ENCODE measurements at places on chromosomes 1 and 21. TPM values are rescaled to one million over a fixed set of nuclear protein-coding genes. Genes with fewer than 3 reads are reported as not detected.

Gene LAMB3
- 147 TPM for total RNA-seq

Gene C1QA
- total RNA-seq, result 49.2 TPM

Gene DPT
- 122 TPM for total RNA-seq

Gene KCNQ4
- total RNA-seq, result 3.1 TPM

Gene VWA5B1
- not detected for total RNA-seq

Gene NBPF20
- total RNA-seq, result 1.5 TPM

Gene SELENBP1
- total RNA-seq, result 2,933 TPM

Gene SPRR4
- not detected for total RNA-seq

Gene OVAAL
- total RNA-seq, result 0.41 TPM

Gene GCSAML
- total RNA-seq, result 0.32 TPM

Gene DNAJC28
- total RNA-seq, result not detected

Gene HAO2
- total RNA-seq, result not detected

Gene KRTCAP2
- total RNA-seq, result 106 TPM

Gene KCNJ9
- total RNA-seq, result not detected

Gene TRPM2
- 2.9 TPM for total RNA-seq

Gene MARK1
- 6.0 TPM for total RNA-seq

Gene CR1L
- total RNA-seq, result not detected

Gene TARBP1
- total RNA-seq, result 19.9 TPM

Gene KCNK1
- total RNA-seq, result 1.2 TPM

Gene FCRL1
- total RNA-seq, result 6.4 TPM

Gene FCAMR
- 0.37 TPM for total RNA-seq

Gene KCNJ6
- total RNA-seq, result not detected

Gene AGBL4
- total RNA-seq, result not detected

Gene PDE9A
- 384 TPM for total RNA-seq

Gene FAM72C
- not detected for total RNA-seq

Gene LCE2C
- total RNA-seq, result not detected

Gene CR2
- total RNA-seq, result not detected

Gene SYTL1
- total RNA-seq, result 9.2 TPM

Gene SPRR3
- not detected for total RNA-seq

Gene PPIAL4G
- not detected for total RNA-seq

Gene FNDC5
- total RNA-seq, result not detected

Gene MYCL
- 15.2 TPM for total RNA-seq

Gene HSD3B2
- 89.4 TPM for total RNA-seq

All from transverse colon (tissue), 4 donors.